ENCODE measurements at places on chromosomes 12 and 14.

- DNase-seq, result no peak
Measured at GRCh38 chr14:89158701-89159100, 258.3 kb downstream of the FOXN3 start.

DNA sequence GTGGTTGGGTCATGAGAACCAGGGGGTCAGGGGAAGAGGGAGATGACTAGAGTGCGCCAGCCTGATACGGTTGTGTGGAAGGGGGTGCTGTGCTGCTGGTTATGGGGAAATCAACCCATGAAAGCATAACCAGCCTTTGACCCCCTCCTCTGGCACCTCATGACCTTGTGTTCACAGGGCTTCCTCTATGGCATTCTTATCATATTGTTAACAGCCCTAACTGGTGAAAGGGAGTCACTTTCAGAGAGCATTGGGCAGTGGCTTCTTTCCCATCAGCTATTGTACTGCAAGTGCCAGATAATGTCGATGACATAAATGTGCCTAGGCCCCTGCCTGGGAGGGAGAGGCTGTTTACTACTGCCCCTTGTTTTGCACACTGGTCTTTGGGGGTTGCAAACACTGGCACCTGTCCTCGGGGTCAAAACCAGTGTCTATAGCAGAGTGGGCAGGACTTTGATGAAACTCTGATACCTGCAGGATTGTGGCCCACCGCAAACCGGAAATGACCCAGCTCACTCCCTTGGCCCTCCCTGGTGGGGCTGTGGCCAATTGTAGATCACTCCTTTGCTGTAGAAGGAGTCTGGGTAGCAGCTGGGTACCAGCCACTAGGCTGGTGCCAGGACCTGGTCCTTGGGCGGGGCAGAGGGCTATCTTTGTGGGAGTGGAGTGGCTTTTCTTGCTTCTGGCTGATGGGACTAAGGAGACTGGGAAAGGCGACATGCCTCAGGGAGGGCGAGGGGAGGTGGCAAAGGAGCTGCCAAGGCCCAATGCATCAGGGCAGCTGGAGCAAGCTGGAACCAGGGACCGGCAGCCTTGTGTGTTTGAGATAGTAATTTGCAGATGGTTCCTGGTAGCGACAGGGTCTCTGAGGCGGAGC lies 634 bp upstream of the TMEM63C start:
- no peak for DNase-seq

DNA sequence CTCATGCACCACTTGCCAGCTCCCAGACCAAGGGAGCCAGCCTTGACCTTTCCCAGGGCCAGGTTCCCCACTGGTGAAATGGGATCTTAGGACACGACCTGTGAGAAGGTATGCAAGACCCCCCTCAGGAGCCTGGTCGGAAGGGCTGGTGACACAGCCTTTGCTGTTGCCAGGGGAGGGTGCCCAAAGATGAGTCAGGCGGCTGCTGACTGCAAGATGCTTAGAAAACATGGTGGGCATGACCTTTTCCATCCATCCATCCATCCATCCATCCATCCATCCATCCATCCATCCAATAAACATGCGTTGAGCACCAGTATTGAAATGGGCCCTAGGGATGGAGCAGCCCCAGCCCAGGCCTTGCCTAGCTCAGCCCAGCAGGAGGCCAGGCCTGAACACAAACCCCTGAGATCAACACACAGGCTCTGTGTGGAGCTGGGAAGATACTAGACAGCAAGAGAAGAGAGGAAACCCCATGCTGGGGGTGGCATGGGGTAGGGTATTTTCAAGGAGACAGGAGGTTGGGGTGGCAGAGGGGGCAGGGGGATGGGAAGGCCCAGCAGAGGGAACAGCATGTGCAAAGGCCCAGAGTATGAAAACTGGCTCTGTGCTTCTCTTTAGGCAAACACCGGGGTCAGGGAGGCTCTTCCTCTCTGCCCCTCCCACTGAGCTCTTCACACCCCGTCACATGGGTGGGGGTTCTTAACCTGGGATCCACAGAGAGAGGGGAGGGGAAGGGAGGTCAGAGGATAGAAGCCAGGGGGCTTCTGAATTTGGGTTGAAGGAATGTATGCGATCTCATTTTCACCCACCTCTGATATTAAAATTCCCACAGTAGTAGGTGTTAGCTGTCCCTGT lies 26.2 kb upstream of the YY1 start:
- DNase-seq, result no peak

- no peak for DNase-seq
Measured at GRCh38 chr14:103480595-103480994, 42.0 kb downstream of the CKB start.

DNA sequence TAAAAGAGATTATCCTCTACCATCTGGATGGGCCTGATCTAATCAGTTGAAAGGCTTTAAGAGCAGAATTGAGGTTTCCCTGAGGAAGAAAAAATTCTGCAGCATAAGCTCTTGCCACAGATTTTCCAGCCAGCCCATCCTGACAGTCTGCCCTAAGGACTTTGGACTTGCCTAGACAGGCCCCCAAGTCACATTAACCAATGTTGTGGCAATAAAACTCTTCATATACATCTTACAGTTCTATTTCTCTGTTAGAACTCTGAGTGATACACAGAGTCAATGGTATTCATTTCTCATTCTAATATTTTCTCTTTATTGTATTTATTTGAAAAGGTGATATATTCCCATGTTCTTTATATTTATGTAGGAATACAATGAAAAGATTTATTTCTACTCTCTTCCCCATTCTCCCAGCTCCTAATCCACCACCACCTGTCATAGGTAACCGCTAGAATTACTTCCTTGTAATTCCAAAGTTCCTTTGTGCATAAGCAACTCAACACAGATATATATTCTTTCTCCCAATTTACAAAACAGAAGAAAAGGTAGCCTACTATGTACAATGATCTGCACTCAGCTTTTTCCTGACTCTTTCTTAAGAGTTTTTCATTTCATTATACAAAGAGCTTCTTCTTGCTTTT lies 182.1 kb downstream of the CAPZA3 start:
- no peak for DNase-seq

DNA sequence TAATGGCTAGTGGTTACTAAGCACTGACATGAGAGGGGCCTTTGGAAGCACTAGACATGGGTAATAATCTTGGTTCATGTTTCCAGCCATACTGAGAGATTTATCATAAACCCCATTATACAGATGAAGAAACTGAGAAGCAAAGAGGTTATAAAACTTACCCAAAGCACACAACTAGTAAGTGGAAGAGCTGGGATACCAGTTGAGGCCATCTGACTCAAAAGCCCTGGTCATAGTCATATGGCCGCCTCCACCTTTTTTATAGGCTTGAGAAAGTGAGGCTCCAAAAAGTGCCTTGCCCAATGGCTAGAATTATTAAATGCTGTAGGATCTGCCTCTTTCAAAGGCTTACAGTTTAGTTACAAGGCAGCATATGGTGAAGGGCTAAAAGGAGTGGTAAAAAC lies 944 bp downstream of the TXNRD1 start:
- no peak for DNase-seq

GRCh38 chr14:99699085-99699760 lies 15.1 kb downstream of the CYP46A1 start:
- no peak for DNase-seq

- DNase-seq, result no peak
Measured at GRCh38 chr12:122909442-122910288, 13.7 kb upstream of the VPS37B start.

- peak; percentile 64 for DNase-seq
Measured at GRCh38 chr12:402029-402389, 565 bp downstream of the CCDC77 start.

GRCh38 chr12:108285016-108285415 lies 54.1 kb downstream of the CMKLR1 start:
- no peak for DNase-seq

DNA sequence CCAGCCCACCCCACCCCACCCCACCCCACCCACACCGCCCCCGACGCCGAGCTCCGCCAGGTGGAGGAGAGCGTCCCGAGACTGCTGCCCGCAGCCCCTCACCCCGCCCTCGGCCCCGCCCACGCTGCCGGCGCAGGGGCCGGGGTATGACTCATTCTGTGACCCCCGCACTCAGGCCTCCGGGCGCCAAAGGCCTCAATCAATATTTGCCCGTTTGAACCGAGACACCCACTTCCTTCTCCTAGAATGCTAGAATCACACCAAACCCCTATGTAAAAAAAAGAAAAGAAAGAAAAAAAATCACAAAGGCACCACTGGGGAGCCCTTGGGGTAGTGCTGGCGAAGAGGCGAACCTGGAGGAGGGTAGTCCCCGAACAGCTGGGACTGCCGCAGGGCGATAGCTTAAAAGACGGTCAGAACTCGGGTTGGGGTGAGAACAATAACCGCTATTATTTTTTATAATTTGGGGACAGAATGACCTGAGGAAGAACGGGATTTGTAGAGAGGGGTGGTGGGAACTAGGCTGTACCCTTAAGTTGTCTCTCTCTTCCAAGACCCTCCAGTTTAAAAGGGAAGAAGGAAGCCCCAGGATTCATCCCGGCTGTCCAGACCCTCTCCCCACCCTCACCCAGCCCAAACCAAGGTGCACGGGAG lies 894 bp downstream of the KRT8 start:
- DNase-seq, result peak; percentile 43

GRCh38 chr14:20469890-20470602 lies 840 bp downstream of the PNP start:
- peak; percentile 97 for DNase-seq

DNA sequence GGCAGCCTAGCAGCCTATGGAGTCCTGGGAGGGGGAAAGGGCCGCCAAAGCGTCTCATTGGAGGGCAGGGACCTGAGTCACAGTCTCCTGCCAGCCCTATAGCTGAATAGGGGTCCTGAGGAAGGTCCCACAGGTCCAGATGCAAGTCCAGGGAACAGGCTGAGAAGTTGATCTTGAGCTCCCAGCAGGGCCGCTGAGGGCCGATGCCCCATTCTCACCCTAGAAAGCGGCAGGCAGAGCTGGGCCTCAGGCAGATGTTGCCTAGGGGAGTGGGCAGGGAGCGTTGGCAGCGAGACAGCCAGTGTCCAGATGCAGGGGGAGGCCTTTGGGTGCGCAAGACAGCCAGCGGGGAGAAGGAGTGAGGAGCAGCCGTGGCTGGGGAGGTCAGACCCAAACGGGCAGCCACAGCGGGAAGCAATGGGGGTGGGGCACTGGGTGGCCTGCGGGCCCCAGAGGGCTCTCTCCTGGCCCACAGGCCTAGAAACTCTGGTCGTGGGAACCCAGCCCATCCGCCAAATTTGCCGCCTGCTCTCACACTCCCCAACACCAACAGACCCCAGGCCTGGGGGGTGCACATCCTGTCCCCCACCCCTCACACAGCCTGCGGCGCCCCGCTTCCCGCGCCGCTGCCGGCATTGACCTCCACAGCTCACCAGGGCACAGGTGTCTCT lies 1.1 kb downstream of the HDAC7 start:
- DNase-seq, result peak; percentile 29

DNA sequence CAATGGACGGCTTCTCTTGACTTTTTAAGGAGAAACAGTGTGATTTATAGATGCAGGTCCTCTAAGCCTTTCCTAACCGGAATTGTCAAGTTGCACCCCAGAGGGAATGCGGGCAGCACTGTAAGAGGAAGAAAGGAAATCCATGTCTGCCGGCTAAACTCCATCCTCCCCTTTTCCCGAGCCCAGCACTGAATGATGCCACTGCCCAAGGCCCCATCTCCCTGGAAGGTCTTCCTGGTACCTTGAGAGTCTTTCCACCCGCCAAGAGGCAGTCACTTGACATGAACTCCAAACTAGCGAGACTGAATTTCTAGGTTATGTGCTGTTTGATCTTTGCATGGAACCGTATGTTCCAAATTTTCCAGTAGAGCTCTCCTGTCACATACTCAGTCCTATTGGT lies 313.4 kb upstream of the FKBP4 start:
- no peak for DNase-seq

DNA sequence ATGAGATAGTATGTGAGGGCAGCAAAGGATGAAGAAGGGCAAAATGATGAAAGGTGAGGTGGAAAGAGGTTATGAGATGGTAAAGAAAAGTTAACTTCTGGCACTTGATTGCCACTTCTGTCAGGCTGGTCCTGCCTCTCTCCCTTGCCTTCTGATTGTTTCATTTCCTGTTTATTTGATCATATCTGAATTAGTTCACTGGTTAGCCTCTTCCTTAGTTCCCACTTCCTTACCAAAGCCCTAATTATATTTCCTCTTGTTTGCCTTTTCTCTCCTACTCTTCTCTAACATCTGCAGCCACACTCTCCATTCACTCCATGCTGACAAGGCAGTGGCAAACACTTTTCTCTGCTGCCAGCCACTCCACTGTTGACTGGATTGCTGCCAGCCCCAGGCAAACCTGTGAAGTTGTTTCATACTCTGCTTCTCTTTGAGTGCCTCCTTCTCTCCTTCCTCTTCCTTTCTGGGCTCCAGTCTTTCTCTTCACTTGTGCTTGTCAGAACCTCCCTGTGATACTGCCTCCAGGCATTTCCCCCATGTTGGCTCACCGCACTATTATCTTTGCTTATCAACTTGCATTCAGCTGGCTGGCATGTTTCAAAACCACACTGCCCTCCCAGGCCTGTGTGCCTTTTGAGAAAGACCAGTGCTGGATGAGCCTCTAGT lies 8.1 kb downstream of the PNP start:
- no peak for DNase-seq

DNA sequence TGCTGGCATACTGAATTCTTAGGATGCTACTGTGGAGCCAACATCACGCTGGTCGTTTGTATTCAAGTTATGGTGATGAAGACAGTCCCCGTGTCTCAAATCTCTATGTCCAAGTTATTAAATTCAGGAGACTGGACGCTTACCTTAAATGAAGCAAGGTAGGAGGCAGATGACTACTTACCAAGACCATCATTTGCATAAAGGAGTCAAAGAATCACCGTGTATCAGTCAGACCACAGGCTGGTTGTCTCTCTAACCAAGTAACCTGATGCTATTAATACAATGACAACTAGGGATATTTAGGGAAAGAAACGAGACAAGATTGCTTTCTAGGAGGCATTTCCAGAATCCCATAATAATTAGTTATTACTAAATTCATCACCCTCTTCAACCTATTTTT lies 78.1 kb upstream of the FRMD6 start:
- DNase-seq, result no peak

GRCh38 chr14:52862632-52863333 lies 71.4 kb upstream of the GNPNAT1 start:
- DNase-seq, result no peak

- no peak for DNase-seq
Measured at GRCh38 chr14:105131241-105131640, 37.3 kb downstream of the JAG2 start.

DNA sequence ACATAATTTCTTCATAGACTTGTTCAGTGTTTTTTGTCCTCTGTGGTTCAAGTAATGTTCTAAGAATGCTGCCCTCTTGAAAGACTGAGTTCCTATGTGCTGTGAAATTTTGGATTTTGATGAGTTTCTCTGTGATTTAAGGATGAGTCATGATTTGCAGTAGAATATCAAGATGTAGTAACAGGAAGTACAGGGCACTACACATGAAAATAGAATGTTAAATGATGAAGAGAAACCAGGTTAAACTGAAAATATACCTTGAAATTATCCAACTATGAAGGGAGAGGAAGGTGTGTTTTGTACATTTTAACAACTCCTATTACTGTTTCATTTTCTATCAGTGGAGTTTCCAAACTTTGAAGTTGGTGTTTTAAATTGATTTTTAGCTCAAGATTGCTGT lies 4.8 kb downstream of the ELK3 start:
- peak; percentile 99 for DNase-seq

GRCh38 chr12:93317227-93317626 lies 60.5 kb upstream of the NUDT4 start:
- peak; percentile 11 for DNase-seq

Measured in RKO (cell line).